ENCODE measurements at places on chromosomes 1 and 21.

GRCh38 chr1:100627936-100628335 is 90.0 kb downstream of the GPR88 start:
- DNase-seq, result no peak

DNA sequence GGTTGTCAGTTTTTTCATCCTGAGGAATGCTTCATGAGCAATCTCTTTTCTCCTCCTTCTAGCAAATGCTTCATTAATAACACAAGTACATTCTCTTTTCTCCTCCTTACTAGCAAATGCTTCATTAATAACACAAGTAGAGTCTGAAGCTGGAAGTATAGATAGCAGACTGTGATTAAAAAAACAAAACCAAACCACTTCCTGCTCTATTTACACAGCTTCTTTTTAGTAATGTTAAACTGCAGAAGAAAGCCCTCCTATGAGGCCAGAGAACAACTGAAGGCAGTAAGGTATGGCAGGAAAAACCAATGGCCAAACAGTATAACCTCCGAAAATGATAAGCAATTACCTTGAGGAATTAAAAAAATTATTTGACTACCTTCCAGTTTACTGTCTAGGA is 90.1 kb downstream of the ZSWIM5 start:
- DNase-seq, result no peak

DNA sequence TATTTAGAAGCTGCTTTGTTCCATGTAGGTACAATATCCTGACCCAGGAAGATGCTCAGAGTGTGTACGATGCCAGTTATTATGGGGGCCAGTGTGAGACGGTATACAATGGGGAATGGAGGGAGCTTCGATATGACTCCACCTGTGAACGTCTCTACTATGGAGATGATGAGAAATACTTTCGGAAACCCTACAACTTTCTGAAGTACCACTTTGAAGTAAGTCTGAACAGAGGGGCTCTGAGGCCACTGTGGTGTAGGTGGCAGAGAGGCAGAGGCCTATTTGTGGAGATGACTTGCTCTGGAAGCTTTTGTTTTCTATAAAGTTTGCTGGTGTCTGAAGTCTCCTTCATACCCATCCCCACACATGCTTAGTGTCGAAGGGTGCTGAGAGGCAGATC is 26.8 kb downstream of the C8A start:
- DNase-seq, result no peak

DNA sequence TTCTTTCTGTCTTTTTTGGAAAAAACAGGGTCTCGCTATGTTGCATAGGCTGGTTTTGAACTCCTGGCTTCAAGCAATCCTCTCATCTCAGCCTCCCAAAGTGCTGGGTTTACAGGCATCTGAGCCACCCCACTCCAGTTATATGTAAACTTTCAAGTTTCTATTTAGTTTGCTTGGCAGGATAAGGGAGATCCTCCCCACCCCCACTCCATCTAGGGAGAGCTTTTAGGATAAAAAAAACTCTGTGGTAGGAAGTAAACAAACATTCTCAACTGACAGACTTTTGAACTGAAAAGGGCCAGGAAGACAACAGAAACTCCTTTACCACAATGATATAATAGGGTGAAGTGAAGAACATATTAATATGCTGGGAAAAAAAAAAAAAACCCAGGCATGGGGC is 41.0 kb upstream of the ZNF326 start:
- no peak for DNase-seq

- DNase-seq, result no peak
Measured at GRCh38 chr1:154410185-154410827, 5.2 kb downstream of the IL6R start.

DNA sequence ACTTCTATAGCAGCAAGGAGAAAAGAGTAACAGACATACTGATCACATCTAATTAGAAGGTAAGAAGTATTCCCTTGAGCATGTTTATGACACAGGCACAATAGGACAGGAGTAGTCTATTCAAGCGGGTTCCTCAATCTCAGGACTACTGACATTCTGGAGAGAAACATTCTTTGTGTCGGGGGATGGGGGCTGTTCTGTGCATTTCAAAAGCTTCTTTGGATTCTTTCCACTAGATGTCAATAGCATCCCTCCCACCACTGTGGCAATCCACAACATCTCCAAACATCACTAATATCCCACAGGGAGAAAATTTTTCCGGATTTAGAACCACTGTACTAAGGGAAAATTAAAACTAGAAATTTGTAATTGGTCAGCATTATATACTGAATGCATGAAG is 56.9 kb downstream of the ADAMTS5 start:
- no peak for DNase-seq

- DNase-seq, result no peak
Measured at GRCh38 chr1:33601751-33602150, 129.3 kb downstream of the ZSCAN20 start.

- no peak for DNase-seq
Measured at GRCh38 chr21:38156200-38156599, 100.6 kb upstream of the KCNJ15 start.

DNA sequence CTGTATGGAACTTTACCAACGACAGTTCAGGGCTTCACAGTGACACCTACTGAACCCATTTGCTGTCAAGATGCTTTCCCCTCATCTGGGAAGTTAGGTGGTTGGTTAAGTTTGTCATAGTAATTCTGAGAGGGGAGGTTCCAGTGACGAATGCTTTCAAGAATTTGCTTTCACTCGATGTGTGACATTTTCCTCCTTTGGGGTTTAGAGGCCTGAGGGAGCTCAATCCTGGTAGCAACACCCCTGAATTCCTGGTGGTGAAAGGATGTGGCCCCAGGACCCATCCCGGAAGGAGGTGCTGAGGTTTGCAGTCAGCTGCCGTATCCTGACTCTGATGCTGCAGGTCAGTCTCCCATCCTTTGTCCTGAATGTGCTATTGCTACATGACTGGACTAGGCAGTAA is 2.8 kb downstream of the PIGV start:
- DNase-seq, result no peak

DNA sequence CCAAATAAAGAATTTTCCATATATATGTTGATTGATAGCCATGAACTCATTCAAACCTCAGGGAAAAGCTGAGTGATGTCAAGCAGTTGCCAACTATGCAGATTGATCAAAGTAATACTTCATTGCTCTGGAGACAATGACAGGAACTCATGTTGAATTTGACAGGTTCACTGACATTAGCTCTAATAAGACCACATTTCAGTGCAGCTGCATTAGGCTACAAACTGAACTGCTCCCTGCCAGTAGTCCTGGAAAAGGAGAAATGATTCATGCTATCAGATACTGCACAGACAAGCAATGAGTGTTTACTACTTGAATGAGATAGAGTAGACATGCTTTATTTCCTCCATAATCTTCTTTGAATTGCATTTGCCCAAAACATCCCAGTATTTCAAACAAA is 948.4 kb downstream of the MRPL39 start:
- no peak for DNase-seq

DNA sequence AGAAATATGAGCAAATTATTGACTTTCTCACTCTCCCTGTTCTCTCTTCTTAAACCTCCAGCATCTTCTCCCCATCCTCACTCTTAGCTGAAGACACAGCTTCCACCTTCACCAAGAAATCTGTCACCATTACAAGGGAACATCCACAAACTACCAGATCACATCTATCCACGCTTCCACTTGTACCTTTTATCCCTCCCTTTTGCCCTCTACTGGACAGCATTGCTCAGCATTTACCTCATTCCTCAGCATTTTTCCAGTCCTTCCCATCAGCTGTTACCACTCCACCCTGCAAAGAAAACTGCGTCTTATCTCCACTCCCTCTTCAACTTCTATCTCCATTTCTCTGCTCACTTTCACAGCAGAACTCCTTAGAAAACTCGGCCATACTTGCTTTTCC is 42.6 kb downstream of the KCNJ6 start:
- no peak for DNase-seq

GRCh38 chr21:22561946-22562345 is 1563.7 kb downstream of the NCAM2 start:
- DNase-seq, result no peak

- no peak for DNase-seq
Measured at GRCh38 chr1:151309811-151310323, 17.3 kb downstream of the PI4KB start.

- no peak for DNase-seq
Measured at GRCh38 chr1:18668750-18669404, 38.2 kb downstream of the PAX7 start.

DNA sequence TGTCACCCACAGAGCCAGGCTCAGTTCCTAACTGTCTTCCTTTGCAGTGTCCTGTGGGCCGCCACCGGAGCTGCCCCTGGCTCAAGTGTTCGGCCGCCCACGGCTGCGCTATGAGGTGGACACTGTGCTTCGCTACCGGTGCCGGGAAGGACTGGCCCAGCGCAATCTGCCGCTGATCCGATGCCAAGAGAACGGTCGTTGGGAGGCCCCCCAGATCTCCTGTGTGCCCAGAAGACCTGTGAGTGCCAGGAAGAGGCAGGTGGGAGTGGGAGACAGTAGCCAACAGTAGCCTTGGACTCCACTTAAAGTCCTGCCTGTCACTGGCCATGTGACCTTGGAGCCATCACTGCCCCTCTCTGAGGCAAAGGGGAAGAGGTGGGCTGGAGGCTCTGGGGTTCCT is 16.6 kb downstream of the BCAN start:
- DNase-seq, result no peak

DNA sequence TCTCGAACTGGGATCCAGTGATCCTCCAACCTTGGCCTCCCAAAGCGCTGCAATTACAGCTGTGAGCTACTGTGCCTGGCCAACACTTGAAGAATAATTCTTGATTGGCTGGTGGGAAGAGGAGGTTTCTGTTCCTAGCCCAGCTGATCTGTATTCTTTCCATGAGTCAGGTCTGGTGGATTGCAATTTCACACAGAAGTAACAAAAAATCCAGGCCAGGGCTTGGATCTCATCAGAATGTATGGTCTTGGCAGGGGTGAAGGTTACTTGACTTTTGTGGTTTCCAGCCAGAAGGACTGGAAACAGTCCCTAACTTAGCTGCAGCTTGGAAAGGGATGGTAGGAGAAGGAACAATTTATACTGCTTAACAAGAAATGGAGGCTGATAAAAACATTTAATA is 5.1 kb upstream of the HP1BP3 start:
- DNase-seq, result peak; percentile 62

DNA sequence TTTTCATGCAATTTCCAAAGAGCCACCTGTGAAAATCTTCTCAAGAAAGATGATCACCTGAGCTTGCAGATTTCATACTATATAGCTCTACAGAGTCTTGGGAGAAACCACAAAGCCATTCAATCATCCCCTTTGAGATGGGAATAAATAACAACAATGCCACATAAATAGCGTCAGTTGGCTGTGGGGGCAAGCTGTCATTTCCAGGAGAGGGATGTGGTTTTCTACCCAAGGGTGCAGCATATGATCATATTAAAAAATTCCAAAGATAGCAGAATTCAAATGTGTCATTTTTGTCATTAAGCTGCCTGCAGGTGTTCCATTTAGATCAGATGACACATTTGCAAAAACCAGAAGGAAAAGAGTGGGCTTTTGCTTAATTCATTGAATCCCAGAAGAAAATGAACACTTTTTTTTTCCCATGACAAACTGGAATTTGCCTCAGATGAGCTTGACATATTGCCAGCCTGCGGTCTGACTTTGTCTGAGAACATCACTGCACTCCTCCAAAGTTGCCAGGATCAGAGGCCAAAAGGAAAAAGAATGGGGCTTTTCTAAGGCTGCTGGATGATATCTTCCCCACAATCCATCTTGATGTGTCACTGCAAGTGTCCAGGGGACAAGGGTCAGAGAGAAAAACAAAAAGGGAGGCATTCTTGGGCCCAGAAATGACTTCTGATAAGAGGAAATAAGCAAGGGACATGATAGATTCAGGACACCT is 314.1 kb upstream of the USP25 start:
- DNase-seq, result no peak

DNA sequence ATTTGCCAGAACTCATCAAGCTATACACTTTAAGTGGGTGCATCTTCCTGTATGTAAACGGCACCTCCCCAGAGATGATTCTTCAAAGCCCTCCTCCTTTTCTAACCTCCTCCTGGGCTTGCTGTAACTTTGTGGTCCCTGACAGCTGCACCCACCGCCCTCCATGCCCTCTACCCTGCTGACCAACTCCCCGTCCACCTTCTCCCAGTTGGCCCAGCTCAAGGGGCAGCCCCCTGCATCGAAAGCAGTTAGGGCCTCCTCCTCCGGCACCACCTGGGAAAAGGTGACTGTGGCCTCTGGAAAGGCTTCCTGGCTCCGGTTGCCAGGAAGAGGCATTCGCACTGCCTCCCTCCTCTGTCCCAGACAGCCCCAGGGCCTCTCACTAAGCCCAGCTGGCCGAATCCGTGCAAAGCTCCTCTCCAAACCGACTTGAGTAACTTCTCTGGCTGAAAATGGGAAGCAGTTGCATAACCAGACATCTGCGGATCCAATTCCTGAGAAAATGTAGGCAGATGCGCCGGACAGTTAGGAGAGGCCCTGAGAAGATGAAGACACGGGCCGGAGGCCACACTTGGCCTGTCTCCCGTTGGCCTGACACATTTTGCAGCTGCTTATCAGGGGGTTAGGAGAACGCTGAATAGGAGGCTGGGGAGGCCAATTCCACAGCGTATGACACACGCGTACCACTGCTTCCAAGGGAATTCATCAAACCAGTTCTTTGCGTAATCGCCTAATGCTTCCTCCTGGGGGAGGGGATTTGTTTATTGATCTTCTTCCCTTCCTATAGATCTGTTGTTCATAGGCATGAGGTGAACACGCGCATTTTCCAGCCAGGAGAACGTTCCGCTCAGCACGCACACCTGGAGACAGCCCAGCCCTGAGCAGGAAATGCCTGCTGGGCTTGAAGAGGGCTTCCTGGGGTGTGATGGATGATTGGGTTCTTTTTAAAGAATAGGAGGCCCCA is 48.7 kb upstream of the COL6A2 start:
- DNase-seq, result peak; percentile 100

GRCh38 chr21:42148097-42148496 is 70.8 kb upstream of the ABCG1 start:
- DNase-seq, result no peak

- DNase-seq, result no peak
Measured at GRCh38 chr1:14913482-14914177, 239.9 kb upstream of the TMEM51 start.

DNA sequence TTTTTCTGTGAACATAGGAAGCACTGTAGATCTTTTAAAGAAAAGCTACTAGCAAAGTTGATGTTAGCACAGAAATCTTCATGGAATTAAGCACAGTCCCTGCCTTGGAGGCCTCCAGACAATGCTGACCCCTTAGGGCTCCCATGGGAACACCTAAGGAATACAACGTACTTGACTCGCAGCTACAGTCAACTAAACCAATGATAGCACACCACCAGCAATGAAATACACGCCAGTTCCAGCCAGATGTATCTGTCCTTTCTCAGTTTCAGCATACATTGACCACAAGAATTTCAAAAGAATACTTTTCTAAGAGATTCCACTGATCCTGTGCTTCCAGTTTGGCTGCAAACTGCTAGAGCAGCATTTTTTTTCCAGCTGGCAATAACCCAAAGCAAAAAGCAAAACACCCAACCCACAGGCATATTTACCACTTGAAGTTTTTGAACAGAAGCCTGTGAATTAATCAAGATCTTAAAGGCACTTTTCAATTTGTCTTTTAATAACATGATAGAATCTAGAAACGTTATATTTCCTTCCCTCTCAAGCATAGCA is 42.8 kb upstream of the KRTAP11-1 start:
- DNase-seq, result no peak
